Activated naive CD4-positive, alpha-beta T cell treated with anti-CD3 and anti-CD28 coated beads, Interleukin-2, amount 10 ng/mL, durations not matched to agents 5 hours and 36 hours (primary cell): ENCODE measurements at places on chromosomes 4 and X. TPM values are rescaled to one million over a fixed set of nuclear protein-coding genes. Genes with fewer than 3 reads are reported as not detected.

Gene PSAPL1
- not detected for total RNA-seq

Gene ALPK1
- 15.4 TPM for total RNA-seq

Gene GPRASP2
- total RNA-seq: 0.43 TPM

Gene PALLD
- total RNA-seq: 0.66 TPM

Gene ADGRG2
- not detected for total RNA-seq
